Spinal cord (tissue), 10 donors: ENCODE measurements at places on chromosomes 4 and X. TPM values are rescaled to one million over a fixed set of nuclear protein-coding genes. Genes with fewer than 3 reads are reported as not detected.

The AFM gene
- not detected for total RNA-seq

The FOXR2 gene
- not detected for total RNA-seq

The MAGEA8 gene
- not detected for total RNA-seq

The TSPAN7 gene
- total RNA-seq, result 177 TPM

The RASGEF1B gene
- 30.5 TPM for total RNA-seq
